ENCODE measurements at places on chromosomes 4 and X. TPM values are rescaled to one million over a fixed set of nuclear protein-coding genes. Genes with fewer than 3 reads are reported as not detected.

The CPLX1 gene
- not detected for polyA plus RNA-seq

The SLC16A2 gene
- 11.8 TPM for polyA plus RNA-seq

The FREM3 gene
- polyA plus RNA-seq = not detected

The USP17L29 gene
- polyA plus RNA-seq = not detected

The LIMCH1 gene
- polyA plus RNA-seq = 4.5 TPM

The RS1 gene
- polyA plus RNA-seq = not detected

The AKAP4 gene
- polyA plus RNA-seq = not detected

The GLUD2 gene
- polyA plus RNA-seq = 0.09 TPM

The USP17L21 gene
- not detected for polyA plus RNA-seq

The ATP6AP2 gene
- 164 TPM for polyA plus RNA-seq

The SAGE1 gene
- polyA plus RNA-seq = not detected

The MAGEB17 gene
- polyA plus RNA-seq = not detected

The PHOX2B gene
- not detected for polyA plus RNA-seq

The F8A1 gene
- polyA plus RNA-seq = 39.0 TPM

The CPE gene
- polyA plus RNA-seq = 238 TPM

The RHOH gene
- polyA plus RNA-seq = not detected

The TRIM60 gene
- polyA plus RNA-seq = not detected

The NAP1L3 gene
- 89.5 TPM for polyA plus RNA-seq

The AGTR2 gene
- not detected for polyA plus RNA-seq

The CASK gene
- 69.7 TPM for polyA plus RNA-seq

The DGKQ gene
- polyA plus RNA-seq = 13.5 TPM

The BEX3 gene
- polyA plus RNA-seq = 2,140 TPM

The ARHGEF38 gene
- polyA plus RNA-seq = 1.1 TPM

The ADGRL3 gene
- 2.4 TPM for polyA plus RNA-seq

The ZCCHC12 gene
- 1.1 TPM for polyA plus RNA-seq

The SHOX gene
- not detected for polyA plus RNA-seq

The CFAP99 gene
- not detected for polyA plus RNA-seq

The PPP4R3C gene
- not detected for polyA plus RNA-seq

The NUDT9 gene
- polyA plus RNA-seq = 30.6 TPM

The TCEANC gene
- 3.5 TPM for polyA plus RNA-seq

The SHROOM3 gene
- polyA plus RNA-seq = 21.6 TPM

The HMX1 gene
- polyA plus RNA-seq = 0.13 TPM

The C4orf50 gene
- not detected for polyA plus RNA-seq

The SPANXN1 gene
- not detected for polyA plus RNA-seq

The FATE1 gene
- polyA plus RNA-seq = not detected

The MAGED4B gene
- polyA plus RNA-seq = 99.6 TPM

The MAEA gene
- 76.8 TPM for polyA plus RNA-seq

The PAGE5 gene
- not detected for polyA plus RNA-seq

The CXCL11 gene
- polyA plus RNA-seq = not detected

The GAB3 gene
- polyA plus RNA-seq = not detected

The FAM47A gene
- polyA plus RNA-seq = 0.46 TPM

The DKK2 gene
- 0.23 TPM for polyA plus RNA-seq

The POU4F2 gene
- polyA plus RNA-seq = not detected

The AWAT2 gene
- not detected for polyA plus RNA-seq

The COPS4 gene
- 78.7 TPM for polyA plus RNA-seq

The DCAF8L1 gene
- polyA plus RNA-seq = not detected

The NWD2 gene
- not detected for polyA plus RNA-seq

The FGB gene
- 0.99 TPM for polyA plus RNA-seq

The TLL1 gene
- polyA plus RNA-seq = not detected

The BLOC1S4 gene
- polyA plus RNA-seq = 55.5 TPM

Measured in cardiac muscle cell (in vitro differentiated cells and primary cell).